AG04450 (cell line): ENCODE measurements at places on chromosomes 3 and 15. TPM values are rescaled to one million over a fixed set of nuclear protein-coding genes. Genes with fewer than 3 reads are reported as not detected.

- no peak for DNase-seq
These were observed 132.2 kb downstream of the ATP10A start for GRCh38 chr15:25730918-25731317.

DNA sequence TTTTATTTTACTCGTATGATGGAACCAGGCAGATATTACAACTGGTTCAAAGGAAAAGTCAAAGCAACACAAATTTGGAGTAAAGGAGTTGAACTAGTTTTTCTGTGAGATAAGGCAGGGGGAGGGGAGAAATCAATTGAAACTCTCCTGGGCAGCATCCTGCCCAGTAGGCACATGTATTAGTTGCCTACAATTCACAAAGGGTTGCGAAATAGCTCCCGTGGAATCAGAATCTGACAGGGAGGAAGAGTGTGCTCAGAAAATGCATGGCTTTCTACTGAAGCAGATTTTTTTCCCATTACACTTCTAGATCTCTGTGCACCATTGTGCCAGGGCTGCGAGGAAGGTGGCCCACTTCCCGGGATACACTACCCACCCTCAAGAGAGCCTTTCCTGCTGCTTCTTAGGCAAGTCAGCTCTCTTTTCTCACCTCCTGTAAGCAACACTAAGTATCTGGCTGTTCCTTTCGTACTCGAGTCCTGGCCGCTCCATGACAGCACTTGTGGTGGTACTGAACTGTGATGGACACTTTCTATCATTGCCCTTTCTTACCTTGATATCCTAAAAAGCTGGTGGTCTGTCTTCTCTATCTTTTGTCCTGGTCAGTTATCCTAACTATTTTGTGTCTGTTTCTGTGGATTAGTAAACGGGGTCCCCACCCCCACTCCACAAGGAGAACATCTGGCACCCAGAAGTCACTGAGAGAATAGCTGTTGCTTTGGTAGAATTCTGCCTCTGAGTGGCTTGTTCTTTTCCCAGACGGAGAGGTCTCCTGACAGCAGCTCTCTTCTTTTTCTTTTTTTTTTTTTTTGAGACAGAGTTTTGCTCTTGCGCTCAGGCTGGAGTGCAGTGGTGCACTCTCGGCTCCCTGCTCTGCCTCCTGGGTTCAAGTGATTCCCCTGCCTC, 74.8 kb downstream of the RPL39L start:
- DNase-seq: no peak

GRCh38 chr3:104438706-104439105, 928.0 kb upstream of the ALCAM start:
- no peak for DNase-seq

GRCh38 chr3:353191-353739, 156.7 kb downstream of the CHL1 start:
- no peak for DNase-seq

DNA sequence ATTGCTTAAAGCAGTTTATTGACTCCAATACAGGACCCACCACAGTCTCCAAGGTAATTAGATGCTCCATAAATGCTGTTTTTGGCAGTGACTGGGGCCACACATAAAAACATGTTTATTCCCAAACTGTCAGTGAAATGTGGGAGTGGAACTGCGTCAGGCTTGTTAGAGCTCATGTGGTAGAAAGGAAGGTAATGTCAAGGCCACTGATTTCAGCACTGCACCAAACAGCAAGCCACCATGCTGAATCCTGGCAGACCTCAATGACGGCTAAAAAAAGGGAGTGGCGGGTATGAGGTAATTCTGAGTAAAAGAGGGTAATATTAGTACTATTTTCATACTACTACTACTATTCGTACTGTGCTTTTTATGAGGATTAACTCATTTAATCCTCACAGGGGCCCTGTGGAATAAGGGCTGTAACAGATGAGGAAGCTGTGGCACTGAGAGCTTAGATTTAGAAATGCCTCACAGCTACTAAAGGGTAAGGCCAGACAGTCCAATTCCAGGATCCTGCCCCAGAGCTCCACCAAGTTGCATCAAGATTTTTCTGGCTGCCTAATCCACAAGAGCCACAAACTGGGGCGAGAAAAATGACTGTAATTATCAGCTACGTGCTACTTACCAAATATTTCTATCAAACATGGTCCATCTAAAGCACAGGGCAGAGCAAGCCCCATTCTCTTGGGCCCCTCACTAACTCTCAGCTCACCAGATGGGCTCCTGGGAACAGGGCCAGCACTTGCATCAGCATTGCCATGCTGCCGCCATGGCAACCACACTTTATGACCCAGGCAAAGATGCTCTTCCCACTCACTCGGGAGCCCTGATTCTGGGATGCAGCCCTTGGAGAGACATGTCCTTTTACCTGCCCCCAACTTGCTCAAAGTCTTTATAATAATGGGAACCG, 83.6 kb upstream of the SPATA12 start:
- no peak for DNase-seq

GRCh38 chr3:42796332-42796885, 7.9 kb downstream of the HIGD1A start:
- DNase-seq: no peak

GRCh38 chr3:159805411-159805772, 183.2 kb upstream of the IL12A start:
- DNase-seq: no peak

DNA sequence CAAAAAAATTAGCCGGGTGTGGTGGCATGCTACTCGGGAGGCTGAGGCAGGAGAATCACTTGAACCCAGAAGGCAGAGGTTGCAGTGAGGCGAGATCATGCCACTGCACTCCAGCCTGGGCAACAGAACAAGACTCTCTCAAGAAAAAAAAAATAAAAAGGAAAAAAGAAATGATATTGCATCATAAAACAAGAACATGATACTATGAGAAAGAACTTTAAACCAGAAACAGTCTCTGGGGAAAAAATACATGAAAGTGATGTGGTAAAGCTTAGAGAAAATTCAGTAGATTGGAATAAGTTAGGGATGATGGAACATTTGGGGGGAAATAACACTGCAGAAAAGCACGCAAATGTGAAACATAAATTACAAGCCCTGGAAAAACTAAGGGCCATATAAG, 54.7 kb downstream of the CRYGS start:
- DNase-seq: no peak

DNA sequence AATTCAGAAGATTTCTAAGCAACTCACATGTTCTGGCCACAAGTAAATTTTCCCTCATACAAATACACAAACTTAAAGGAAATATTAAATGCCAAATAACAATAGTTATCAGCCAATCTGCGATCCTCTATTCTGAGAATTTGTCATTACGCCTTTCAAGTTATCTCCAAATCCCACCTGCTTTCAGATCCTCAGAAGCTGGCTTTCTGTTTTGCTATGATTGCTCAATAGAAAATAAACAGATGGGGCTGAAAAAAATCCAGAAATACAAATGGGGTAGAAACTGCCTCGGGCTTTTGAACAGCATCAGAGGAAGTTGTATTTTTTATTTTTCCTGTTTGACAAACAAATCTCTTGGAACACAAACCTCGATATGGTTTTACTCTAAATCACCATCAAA, 74.0 kb upstream of the CNTN4 start:
- no peak for DNase-seq

- no peak for DNase-seq
These were observed 247.7 kb upstream of the TLE3 start for GRCh38 chr15:70345251-70346019.

GRCh38 chr3:192168202-192168601, 559.1 kb downstream of the FGF12 start:
- no peak for DNase-seq

- peak; percentile 8 for DNase-seq
These were observed 121.6 kb downstream of the UBE2E2 start for GRCh38 chr3:23324745-23325144.

GRCh38 chr15:48937886-48938285, 25.8 kb downstream of the SHC4 start:
- no peak for DNase-seq

GRCh38 chr3:150144191-150144708, 173.6 kb upstream of the PFN2 start:
- DNase-seq: no peak

GRCh38 chr3:138875754-138876664, 41.3 kb upstream of the PIK3CB start:
- DNase-seq: no peak

GRCh38 chr3:138205527-138205926, 18.4 kb downstream of the ARMC8 start:
- no peak for DNase-seq

DNA sequence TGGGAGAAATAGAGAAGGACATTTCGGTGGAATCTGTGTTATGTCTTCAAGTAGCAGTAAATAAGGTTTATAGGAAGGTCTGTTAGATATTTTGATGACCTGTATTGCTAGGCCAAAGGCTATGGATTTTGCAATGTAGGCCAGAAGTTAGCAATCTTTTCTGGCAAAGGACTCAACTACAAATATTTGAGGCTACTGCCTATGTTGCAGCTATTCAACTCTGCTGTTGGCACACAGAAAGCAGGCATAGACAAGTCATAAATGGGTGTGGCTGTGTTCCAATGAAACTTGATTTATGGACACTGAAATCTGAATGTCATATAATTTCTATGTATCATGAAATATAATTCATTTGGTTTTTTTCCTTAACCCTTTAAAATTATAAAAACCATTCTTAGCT, 438.7 kb upstream of the C2CD4B start:
- no peak for DNase-seq

DNA sequence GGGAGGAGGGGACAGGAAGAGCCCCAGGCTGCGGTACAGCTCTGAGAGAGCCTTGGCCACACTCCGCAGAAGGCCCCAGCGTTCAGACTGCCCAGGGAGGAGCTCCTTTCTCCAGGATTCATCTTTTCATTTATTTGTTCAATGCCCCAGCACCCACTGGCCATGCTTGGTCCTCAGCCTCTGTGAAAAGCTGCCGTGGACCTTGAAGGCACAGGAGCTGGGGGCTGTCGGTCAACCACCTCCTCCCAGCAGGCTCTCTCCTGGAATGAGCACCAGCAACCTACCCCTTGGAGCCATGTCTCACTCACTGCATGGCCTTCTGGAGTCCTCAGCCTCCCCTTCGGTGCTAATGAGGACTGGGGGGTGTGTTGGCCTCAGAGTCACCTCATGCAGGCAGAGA, 21.6 kb upstream of the PRR23E start:
- DNase-seq: no peak

- no peak for DNase-seq
These were observed 82.8 kb downstream of the PCSK6 start for GRCh38 chr15:101406526-101407195.

- DNase-seq: no peak
These were observed 52.4 kb upstream of the GNB4 start for GRCh38 chr3:179503640-179504039.

GRCh38 chr3:49900491-49901153, 3.1 kb downstream of the MST1R start:
- no peak for DNase-seq

- peak; percentile 32 for DNase-seq
These were observed 87.9 kb downstream of the CHST2 start for GRCh38 chr3:143207338-143207961.

DNA sequence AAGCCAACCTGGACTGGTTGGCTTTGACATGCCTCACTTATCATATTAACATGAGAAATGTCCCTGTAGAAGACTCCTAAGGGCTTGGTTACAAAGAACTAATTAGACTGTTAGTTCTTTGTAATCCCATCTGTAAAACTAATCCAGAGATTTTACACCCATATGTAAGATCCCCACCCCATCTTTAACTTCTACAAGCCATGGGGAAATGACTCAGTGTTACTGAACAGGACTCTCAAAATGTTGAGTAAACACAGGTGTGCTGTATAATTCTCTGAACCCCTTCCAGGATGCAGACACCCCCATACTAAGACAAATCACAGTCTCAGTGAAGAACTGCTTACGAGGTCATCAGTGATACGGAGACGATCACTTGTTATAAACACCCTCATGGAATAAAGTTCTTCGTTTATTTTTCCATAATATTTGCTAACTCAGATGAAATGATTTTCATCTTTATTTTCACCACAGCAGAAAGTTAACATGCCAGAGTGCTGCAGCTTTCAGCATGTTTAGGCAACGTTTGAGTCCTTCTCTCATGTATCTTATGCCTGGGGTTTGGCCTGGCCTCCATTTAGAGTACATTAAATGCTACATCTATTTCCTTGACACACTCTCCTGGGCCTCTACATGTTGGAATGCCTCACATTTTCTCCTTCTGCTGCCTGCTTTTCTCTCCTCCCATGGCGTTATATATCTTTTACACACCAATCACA, 55.3 kb upstream of the LEKR1 start:
- no peak for DNase-seq

DNA sequence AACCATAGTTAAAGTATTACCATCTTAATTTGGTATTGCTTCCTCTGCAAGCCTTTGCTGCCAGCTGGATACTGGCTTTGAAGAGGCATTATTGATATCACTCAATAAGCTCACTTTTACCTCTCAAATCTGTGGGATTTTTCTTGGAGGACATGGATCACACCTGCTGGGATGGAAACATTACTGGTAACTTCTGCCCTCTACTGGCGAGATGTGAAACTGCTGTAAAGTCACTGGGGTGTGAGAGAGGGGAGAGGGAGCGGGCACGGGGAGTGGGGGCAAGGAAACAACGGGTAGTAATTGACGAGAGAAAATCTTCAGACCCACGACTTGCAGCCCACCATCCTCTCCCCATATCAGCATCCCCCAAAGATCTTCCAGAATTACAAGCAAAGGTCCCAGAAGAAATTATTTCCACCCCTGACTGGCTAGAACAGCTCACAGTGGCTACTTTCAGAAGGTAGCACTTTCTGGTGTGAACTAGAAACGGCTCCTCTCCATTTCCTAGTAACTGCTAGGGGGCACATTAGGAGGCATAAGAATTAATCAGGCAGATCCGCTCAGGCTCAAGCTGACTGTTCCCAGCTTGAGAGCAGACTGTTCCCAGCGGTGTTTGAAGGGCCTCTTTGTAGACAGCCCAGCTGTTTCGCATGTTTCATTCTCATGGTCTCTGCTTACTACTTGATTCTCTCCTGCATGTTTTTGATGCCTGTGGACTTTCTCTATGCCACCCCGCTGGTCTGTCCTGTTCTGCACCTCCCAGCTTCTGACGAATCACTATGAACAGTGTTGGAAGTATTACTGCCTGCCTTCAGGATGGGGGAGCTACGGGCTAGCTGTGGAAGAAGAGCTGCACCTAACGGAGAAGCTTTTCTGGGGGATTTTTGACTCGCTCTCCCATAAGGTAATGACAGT, 230.4 kb upstream of the CHRM5 start:
- no peak for DNase-seq

GRCh38 chr3:190193210-190193609, 72.5 kb upstream of the P3H2 start:
- DNase-seq: no peak

NEO1 gene
- 3.5 and 3.9 TPM in 2 replicates for polyA plus RNA-seq

PTPN9 gene
- polyA plus RNA-seq: 49.6 TPM in 2 replicates

C3orf85 gene
- not detected in 2 replicates for polyA plus RNA-seq

GOLGA8H gene
- 0.04 TPM in 1 of 2 replicates, not detected in the other for polyA plus RNA-seq

MESP1 gene
- polyA plus RNA-seq: 0.17 and 0.30 TPM in 2 replicates

PDZRN3 gene
- polyA plus RNA-seq: 14.7 and 22.7 TPM in 2 replicates

HEG1 gene
- polyA plus RNA-seq: 98.3 and 112 TPM in 2 replicates

MED12L gene
- polyA plus RNA-seq: 0.17 and 0.26 TPM in 2 replicates

LYSMD4 gene
- 3.2 and 3.3 TPM in 2 replicates for polyA plus RNA-seq

NUSAP1 gene
- 24.8 and 33.9 TPM in 2 replicates for polyA plus RNA-seq

KNG1 gene
- polyA plus RNA-seq: not detected in 2 replicates

WNT5A gene
- 168 and 203 TPM in 2 replicates for polyA plus RNA-seq

C2CD4A gene
- not detected in 2 replicates for polyA plus RNA-seq
